ENCODE measurements at places on chromosomes 5 and 9.

DNA sequence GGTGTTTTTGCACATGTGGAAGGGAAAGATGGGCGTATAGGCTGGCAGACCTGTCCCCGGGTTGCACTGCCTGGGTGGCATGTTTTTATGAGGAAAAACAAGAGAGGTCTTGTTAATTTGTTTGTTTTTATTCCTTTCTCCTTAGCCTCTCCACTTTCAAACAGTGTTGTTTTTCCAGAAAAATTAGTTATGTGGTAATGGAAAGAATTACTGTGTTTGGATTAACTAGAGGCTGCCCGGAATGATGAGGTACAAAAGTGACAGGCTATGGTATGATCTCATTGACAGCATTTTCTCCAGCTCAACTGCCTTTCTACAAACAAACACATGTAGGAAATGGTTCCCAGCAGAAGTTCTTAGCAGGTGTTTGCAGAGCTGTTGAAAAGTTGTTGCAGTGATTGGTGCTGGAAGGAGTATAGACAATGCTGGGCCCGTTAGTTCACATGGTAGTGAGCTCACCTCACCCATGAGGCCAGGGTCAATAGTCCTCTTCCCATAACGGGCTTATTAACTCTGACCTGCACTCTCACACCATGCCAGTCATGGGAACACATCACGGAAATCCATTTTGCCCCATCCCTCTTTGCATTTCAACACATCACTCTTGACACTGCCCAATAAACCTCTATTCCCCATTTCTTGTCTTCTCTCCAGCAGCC is 111.3 kb upstream of the SAP30L start:
- no peak for DNase-seq

- DNase-seq, result no peak
Observed at GRCh38 chr5:171595801-171596231, 176.4 kb downstream of the FGF18 start.

GRCh38 chr5:157468293-157468965 is 8.4 kb downstream of the NIPAL4 start:
- DNase-seq, result no peak

GRCh38 chr5:35754481-35754880 is 102.2 kb upstream of the IL7R start:
- no peak for DNase-seq

- DNase-seq, result no peak
Observed at GRCh38 chr5:140630292-140631035, 2.5 kb downstream of the CD14 start.

- no peak for DNase-seq
Observed at GRCh38 chr9:20987521-20987920, 43.9 kb downstream of the HACD4 start.

DNA sequence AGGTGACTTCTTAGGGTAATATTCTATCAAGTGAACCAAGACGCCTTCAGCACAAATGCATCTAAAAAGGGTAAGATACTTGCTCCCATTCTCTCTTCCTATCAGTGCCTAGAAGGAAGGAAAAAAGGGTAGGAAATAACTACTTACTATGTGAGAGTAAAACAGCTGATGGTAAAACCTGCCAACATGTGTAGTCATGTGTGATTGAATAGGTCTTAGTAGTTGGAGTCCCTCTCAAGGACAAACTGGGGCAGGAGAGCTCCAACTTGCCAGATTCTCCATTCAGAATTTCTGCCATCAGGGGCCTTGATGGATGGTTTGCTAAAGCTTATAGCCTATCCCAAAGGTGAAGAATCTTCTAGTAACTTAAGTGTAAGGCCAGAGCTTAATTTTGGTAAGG is 5.2 kb downstream of the TSC1 start:
- no peak for DNase-seq

DNA sequence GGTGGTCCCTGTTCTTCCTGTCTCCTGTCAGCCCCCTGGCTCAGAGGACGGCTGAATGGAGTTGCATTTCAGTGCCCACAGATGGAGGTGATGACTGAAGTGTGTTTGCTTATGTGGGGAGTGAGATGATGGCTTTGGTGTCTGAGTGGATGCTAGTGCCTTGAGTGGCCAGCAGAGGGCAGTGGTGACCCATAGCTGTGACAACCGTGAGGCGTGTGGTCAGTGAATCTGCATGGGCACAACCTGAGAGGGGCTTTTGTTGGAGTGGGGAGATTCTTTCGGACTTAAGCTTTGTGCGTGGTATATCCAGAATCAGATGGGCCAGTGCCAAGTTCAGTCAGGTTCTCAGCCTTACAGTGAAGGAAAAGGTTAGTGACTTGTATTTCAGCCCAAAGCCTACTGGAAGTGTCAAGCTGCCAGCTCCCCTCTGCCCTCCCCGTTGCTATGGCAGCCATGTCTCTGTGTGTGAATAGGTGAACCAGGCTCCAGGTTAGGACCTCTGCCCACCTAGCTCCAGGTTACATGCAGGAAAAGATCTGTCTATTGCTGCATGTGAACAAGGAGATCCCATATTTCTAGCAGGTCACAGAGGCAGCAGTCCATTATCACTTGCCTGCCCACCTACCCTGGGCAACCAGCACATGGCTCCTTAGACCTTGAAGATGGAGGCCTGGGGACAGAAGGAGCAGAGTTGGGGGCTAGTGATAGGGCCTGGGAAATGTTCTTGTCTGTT is 14.7 kb upstream of the CXXC5 start:
- peak; percentile 94 for DNase-seq

DNA sequence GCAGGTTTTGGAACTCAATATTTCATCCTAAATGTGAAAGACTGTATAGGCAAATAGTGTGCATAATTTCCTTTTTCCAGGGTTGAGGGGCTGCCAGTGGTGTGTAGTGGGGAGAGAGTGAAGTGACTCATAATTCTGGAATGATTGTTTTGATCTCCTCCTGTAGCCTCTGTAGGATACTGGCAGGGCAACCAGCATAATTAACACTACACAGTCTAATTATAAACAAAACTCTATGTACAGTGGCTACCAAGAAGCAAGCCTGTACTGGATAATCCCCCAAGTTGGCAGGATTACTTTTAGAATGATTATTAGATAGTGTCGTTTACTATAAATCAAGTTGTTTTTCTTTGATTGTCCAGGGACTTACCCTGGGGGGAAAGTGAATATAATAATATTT is 32.2 kb downstream of the LNPEP start:
- no peak for DNase-seq

- DNase-seq, result no peak
Observed at GRCh38 chr5:145983446-145983845, 47.1 kb downstream of the SH3RF2 start.

DNA sequence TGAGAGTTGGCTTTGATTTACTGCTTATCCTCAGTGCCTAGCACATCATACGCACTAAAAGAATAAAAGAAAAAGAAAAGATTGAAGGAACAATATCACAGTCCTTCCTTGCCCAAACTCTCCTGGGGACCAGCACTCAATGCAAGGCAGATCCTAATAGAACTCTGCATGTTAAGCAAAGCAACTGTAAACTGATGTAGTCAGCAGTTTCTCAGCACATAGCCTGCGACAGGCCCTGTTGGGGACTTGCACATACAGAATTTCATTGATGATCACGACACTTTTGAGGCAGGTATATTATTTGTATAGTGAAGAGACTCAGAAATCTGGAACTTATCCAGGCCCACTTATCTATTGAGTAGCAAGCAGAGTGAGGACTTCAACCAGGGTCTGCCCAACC is 15.4 kb downstream of the NIPAL4 start:
- no peak for DNase-seq

DNA sequence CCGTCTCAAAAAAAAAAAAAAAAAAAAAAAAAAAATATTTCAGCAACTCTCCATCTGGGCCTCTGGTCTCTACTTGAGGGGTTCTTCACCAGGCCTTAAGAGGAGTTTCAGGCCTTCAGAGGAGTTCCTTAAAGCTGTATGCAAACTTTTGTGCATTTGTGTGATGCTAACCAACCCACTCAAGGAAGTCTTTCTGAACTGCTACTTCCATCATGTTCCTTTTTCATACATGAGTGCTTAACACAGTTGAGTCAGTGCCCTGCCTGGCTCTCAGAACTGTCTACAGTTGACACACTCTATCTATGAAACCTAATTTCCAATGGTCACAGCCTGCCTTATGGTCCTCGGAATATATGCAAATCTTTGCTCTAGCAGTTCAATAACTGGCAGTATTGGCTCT is 146.5 kb downstream of the MEF2C start:
- no peak for DNase-seq

- peak; percentile 32 for DNase-seq
Observed at GRCh38 chr5:155878991-155879575, 447.9 kb upstream of the SGCD start.

- DNase-seq, result no peak
Observed at GRCh38 chr9:123775289-123776284, 154.3 kb downstream of the DENND1A start.

GRCh38 chr5:150488519-150489359 is 19.2 kb upstream of the NDST1 start:
- peak; percentile 71 for DNase-seq

- no peak for DNase-seq
Observed at GRCh38 chr9:16136451-16136850, 583.6 kb downstream of the CCDC171 start.

DNA sequence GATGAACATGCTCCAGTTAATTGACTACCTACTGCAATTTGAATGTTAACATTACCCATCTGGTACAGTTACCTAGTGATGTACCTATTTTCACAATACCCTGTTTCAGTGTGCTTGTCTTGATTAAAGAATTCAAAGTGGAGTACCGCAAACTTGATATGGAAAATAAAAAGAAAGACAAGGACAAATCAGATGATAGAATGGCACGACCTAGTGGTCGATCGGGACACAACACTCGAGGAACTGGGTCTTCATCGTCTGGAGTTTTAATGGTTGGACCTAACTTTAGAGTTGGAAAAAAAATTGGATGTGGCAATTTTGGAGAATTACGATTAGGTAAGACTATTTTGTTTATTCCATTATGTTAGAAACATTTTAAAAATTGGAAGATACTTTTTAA is 33.5 kb downstream of the CSNK1G3 start:
- no peak for DNase-seq

- DNase-seq, result no peak
Observed at GRCh38 chr5:96626956-96627355, 35.2 kb upstream of the CAST start.

- no peak for DNase-seq
Observed at GRCh38 chr5:5558638-5559527, 136.4 kb downstream of the ICE1 start.

DNA sequence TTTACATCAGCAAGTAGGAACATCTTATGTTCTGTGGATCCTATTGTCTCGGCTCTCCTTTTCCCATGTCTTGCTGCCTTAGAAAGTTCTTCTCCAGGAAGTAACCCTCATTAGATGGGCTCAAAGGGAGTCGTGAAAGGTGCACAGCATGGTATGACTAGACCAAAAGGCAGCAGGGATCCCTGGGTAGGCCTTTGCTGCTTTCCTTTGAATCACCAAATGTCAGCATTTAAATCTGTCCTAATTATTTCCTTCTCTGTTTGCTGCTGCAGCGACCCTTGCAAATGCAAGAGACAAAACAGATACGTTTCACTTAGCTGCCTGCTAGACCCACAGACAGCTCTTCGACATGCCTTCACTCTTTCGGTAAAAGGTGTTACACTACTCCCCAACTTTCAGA is 218.4 kb downstream of the ACTL7B start:
- no peak for DNase-seq

GRCh38 chr5:94181895-94182294 is 436.5 kb downstream of the KIAA0825 start:
- DNase-seq, result no peak

- no peak for DNase-seq
Observed at GRCh38 chr5:28014779-28015178, 976.4 kb upstream of the CDH9 start.

DNA sequence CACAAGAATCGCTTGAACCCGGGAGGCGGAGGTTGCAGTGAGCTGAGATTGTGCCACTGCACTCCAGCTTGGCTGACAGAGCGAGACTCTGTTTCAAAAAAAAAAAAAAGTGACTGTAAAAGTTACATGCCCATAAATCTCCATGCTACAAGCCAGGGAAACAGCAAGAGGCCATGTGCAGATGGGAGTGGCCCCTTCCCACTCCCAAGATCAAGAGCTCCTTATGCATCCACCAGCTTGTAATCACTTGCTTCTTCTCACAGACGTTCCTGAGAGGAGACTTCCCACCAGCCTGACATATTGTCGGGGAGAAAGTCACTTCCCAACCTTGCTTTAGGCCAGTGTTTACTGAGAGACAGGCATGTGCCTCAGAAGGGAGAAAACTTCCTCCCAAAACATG is 45.6 kb upstream of the N4BP3 start:
- DNase-seq, result no peak

DNA sequence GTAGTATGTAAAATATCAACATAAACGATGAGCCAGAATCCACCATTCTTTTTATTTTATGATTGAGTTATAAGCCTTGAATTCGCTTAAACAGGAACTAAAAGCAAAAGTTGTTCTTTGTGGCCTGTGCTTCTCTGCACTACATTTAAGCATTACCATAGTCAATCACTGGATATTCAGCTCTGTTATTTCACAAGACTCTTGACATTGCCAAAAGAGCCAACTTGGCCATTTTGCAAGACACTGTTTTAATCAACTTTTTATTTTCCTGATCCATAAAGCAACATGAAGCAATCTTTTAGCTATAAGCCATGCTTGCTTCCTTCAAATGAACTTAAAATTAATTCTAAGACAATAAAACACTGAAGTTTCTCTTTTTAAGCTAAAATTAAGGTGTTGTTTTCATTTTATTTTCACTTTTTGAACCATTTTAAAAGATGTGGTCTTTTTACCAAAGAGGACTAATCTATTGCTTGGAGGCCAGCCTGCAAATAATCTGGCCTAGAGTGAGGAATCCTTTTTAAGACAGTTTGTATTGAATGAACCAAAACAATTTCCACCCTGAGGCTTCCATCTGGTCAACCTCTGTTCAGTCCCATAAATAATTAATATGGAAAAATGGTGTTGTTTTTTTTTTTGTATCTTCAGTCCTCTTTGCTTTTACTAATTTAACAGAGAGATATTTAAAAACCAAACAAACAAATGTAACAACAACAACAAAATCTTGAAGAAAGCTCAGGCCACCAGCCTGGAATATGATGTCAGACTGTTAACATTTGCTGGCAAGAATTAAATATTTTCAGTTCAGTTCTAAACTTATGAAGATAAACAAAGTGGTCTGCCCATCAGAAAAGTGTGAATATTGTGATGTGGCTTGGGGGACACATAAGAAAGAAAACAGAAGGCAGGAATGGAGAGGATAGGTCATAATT is 274.4 kb downstream of the MARCHF11 start:
- DNase-seq, result no peak

GRCh38 chr5:145775893-145776444 is 59.2 kb downstream of the PRELID2 start:
- DNase-seq, result no peak

- no peak for DNase-seq
Observed at GRCh38 chr5:38783011-38783561, 62.7 kb upstream of the OSMR start.

DNA sequence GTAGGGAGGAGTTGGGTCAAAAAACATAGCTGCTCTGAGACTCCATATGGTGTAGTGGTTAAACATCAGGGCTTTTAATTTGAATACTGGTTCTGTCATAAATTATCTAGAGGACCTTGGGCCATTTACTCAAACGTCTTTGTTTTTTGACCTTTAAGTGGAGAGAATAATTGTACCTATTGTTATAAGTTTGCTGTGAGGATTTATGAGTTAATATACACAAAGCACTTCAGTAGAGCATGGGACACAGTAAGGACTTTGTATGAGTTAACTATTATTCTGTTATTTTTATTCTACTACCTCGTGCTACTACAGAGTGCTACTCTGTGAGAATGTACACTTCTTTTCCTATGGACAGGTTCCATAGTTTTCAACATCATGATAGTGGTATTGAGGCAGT is 123.7 kb upstream of the TNC start:
- no peak for DNase-seq

- DNase-seq, result peak; percentile 80
Observed at GRCh38 chr9:133514460-133515239, 10.1 kb downstream of the MYMK start.

- peak; percentile 57 for DNase-seq
Observed at GRCh38 chr9:19641046-19641445, 147.8 kb downstream of the SLC24A2 start.

Data from Ammon's horn (tissue), 1 donor.